ENCODE measurements at places on chromosomes 1 and 21.

DNA sequence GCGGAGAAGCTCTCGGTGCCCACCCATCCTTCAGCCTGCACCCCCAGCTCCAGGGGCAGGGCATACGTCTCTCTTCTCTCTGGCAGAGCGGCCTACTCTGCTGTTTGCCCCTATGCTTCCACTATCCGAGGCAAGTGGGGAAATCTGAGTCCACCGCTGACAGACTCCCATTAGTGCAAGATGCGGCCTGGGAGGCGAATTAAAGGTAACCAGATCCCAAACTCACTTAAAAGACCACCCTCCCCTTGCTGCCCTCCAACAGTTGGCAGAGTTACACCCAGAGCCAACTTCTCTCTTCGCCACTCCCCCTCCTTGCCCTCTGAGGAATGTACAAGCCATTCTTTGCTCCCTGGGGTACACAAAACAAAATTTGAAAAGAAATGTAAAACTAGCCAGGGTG lies 6.4 kb downstream of the FOXD3 start:
- DNase-seq: no peak

- no peak for DNase-seq
These were observed 3.6 kb downstream of the C1orf216 start for GRCh38 chr1:35714921-35715567.

GRCh38 chr1:185400052-185400451 lies 83.0 kb upstream of the IVNS1ABP start:
- DNase-seq: peak; percentile 77

DNA sequence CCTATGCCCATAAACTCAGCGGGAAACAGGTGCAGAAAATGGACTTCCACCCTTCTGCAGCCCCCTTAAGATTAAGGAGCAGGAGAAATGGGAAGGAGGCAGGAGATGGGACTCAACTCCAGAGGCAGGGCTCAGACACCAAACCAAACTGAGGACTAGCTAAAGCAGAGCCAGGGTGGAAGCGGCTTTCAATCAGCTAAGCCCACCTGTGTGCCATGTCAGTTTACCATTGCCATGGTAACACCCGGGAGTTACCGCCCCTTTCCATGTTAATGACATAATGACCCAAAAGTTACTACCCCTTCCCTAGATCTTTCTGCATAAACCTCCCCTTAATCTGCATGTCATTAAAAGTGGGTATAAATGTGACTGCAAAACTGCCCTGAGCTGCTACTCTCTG lies 653.5 kb downstream of the PTPRU start:
- DNase-seq: no peak

- no peak for DNase-seq
These were observed 105.1 kb downstream of the NMNAT2 start for GRCh38 chr1:183313063-183313462.

DNA sequence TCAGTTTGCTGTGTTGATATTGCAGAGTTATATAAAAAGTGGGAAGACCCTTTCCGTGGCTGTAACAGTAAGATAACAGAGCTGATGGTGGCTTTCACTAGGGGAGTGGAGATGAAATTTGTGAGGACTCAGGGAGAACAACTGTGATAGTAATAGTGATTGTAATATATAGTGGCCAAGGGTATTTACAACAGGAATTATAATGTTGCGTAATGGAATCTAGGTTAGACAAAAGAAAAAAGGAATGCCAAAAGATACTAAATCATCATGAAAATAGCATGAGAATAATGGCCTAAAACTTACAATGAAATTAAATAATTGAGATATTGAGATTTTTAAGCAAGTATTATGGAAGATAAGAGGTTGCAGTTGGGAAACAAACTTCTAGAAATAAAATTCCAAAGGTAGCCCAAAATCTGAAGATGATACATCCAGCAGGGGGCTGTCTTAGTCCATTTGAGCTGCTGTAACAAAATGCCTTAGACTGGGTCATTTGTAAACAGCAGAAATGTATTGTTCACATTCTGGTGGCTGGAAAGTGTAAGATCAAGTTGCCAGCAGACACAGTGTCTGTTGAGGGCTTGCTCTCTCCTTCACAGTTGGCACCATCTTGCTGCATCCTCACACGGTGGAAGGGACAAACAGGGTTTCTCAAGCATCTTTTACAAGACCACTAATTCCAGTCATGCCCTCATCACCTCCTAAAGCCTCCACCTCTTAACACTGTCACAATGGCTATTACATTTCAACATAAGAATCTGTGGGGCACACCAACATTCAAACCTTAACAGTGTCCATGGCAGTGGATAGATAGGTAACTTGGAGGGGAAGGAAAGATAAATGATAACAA lies 711.2 kb downstream of the MRPL39 start:
- peak; percentile 7 for DNase-seq

- no peak for DNase-seq
These were observed 284.3 kb downstream of the LMO4 start for GRCh38 chr1:87612956-87613355.

DNA sequence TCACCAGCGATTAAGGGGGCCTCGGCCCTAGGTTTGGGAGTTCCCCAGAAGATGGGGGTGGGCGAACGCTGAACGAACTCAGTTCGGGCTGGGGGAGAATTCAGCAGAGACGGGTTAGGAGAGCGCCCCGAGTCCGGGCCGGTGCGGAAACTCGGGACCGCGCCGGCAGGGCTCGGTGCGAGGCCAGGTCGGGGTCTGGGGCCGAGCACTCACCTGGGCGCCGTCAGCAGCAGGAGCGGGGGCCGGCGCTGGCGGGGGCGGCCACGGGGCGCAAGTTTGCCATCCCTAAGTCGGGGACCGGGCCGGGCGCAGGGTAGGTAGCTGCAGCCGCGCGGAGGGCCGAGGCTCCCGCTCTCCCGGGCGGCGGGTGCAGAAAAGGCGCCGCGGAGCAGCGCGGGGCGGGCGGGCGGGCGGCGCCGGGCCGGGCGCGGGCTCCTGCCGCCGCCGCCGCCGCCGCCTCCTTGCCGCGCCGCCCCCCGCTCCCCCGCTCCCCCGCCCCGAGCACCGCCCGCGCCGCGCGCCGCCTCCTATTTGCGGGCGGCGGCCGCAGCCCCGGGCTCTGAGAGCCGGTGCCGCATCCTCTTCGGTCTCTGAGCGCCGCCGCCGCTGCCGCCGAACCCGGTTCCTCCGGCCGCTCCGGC lies 349 bp downstream of the ADGRB2 start:
- no peak for DNase-seq

DNA sequence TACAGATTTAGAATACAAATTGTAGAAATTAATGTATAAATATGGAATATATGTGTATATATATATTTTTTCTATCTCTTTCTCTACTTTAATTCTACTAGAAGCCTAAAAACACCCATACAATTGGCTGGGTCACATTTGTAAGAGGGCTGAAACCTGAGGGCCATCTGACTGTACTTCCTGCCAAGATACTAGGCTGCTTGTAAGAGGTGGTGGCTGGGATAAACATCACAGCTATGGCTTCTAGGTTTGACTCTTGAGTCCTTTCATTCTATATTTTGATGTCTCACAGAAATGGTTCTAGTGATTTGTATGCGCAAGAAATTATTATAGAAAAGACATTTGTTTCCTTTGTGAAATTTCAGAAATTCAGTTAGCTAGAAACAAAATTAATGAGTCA lies 1155.2 kb upstream of the B3GALT2 start:
- no peak for DNase-seq

DNA sequence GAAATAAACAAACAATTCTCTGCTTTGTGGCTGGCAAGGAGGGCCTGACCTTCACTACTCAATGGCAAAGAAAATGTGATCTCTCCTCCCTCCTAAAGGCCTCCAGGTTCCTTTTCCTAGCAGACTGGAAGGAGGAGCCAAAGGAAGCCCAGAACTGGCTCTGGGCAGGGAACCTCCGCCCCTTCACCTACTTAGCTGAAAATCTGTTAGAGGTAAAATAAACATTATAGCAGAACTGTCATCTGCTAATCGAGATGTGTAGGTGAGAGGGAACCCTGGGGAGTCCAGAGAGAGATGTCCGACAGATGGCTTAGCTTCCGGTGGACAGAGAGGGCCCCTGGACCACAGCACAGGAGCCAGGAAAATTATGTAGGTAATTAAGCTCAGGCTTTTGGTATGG lies 75.2 kb upstream of the KCNA3 start:
- no peak for DNase-seq

- DNase-seq: no peak
These were observed 5.2 kb downstream of the NPPA start for GRCh38 chr1:11842154-11843041.

DNA sequence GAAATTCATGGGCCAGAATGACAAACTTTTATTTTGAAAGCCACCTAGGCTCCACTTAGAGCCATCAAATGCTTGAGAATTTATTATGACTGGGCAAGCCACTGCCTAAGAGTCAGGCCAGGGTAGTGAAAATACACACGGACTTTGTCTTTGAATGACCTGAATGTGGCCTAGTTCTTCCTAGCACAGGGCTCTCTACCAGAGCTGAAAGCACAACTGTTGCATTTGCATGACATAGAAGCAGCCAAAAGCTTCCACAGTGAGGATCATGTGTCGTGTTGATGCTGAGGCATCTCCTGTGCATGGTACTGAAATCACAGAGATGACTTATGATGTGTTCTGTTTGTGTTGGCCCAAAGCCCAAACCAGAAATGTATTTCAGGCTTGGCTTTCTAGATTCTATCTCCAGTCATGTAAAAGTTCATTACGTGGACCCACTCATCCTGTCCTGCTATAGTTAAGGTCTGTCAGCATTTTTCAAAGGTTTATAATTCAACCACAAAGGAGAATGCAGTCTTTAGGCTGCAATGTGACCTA lies 164.0 kb upstream of the UBE2U start:
- DNase-seq: peak; percentile 100

- DNase-seq: no peak
These were observed 32.9 kb downstream of the TP73 start for GRCh38 chr1:3685222-3685621.

DNA sequence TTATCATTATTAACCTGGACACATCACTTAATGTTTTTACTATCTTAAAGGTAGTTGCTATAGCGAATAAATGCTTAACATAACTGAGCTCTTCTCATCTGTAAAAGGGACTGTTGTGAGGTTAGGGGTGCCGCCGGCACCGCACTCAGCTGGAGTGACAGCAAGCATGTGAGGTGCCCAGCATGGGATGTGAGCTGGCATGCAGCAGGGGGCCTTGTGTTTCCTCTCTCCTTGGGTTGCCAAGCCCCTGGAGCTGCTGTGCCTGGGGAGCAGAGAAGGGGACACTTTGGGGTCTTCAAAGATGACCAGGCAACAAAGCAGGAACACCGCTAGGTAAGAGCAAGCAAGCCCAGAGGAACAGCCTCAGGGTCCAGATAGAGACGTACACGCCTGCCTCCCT lies 2.1 kb upstream of the ZC3H12A start:
- no peak for DNase-seq

DNA sequence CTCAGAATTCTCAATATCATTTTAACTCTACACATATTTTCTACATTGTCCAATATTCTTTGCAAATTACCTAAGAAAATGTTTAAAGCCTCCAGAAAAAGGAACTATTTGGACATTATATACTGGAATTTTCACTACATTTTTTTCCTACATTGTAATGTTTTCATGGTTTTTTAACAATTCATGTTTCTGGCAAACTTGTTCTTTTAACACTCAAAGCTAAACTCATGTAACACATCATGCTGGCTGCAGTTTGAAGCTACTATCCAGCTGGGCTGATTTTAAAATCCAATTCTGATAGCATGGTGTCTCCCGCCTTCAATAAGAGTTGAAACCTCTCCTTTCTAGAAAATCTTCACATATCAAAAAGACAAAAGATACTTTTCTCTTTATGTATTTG lies 52.0 kb downstream of the TGFBR3 start:
- no peak for DNase-seq

DNA sequence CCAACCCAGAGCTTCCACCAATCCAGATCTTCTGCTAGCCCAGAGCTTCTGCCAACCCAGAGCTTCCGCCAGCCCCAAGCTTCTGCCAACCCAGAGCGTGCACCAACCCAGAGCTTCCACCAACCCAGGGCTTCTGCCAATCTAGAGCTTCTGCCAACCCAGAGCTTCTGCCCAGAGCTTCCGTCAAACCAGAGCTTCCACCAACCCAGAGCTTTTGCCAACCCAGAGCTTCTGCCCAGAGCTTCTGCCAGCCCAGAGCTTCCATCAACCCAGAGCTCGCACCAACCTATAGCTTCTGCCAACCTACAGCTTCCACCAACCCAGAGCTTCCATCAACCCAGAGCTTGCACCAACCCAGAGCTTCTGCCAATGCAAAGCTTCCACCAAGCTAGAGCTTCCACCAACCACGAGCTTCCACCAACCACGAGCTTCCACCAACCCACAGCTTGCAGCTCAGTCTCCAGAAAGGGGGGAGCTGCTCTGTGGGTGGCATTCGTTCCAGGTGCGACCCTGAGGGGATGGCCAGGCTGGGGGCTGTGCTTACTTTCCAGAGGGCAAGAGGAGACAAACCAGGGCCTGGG lies 23.8 kb downstream of the CRYAA start:
- DNase-seq: no peak

DNA sequence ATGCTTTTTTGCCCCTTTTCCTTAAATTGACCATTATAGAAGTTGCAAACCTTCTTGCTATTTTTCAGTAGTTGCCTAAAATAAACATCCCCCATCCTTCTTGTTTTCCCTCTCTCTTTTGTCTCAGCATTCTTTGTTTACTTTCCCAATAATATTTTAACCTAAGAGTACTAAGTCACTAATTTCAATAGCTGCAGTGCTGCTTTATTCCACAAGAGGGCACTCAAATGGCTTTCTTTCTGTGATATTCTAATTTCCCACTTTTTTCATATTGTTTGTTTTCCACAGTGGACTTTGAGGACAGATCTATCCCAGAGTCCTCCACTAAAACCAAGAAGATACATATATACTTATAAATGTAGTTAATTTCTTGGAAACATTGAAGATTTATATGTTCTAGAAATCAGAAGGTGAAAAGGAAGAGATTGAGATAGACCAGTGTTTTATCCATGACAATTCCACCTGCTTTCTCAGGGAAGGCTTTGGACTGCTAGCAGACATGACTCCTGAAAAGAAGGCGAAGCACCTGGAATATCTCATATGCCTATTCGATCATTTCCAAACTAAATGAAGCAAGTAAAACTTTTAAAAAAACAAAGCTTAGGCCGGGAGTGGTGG lies 104.8 kb upstream of the GRIK1 start:
- peak; percentile 42 for DNase-seq

- DNase-seq: no peak
These were observed 64.8 kb upstream of the TENT5C start for GRCh38 chr1:117541003-117541402.

- DNase-seq: peak; percentile 24
These were observed 725 bp downstream of the RTCA start for GRCh38 chr1:100266741-100267140.

- peak; percentile 63 for DNase-seq
These were observed 24.8 kb upstream of the ELOA start for GRCh38 chr1:23718482-23718881.

DNA sequence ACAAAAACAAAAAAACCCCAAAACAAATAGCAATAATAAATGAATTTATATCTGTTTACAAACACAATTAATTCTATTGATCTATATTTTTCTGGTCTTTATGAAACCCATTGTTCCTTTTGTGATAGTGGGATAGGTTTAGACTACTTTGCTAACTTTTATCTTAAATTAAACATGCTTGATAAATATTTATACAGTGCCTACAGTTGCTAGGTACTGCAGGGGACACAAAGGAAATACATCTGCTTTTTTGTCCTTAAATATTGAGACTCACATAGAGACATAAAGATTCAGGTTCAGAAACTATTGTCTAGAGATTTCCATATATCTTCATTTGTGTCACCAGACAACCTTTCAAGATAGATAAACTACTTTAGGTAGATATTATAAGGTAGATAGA lies 8.5 kb upstream of the DNAH14 start:
- DNase-seq: no peak

Data from fibroblast of mammary gland (primary cell).